ENCODE measurements at places on chromosomes 6 and 20.

DNA sequence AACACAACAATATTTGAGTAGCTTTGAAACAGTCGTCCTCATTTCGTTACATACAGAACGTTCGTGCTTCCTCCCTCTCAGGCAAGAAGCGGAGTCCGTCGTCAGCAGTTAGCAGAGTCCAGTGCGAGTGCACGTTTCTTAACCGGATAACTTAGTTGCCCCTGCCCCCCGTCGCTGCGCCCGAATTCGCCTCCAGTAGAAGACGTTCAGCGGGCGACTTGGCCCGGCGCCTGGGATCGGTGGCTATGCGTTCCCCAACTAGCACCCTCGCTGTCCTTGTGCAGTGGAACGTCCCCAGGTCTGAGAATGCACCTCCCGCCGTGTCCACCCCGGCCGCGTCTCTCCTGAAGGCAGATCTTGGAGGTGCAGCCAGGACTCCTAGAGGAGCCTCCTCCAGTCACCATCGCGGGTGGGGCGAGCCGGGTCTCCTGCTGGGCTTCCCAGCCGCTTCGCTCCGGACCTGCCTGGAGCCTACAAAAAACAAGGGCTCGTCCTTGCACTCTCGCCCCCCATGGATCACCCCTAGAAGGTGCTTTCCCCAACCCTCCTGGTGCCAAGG lies 910 bp upstream of the PCSK2 start:
- DNase-seq: no peak

DNA sequence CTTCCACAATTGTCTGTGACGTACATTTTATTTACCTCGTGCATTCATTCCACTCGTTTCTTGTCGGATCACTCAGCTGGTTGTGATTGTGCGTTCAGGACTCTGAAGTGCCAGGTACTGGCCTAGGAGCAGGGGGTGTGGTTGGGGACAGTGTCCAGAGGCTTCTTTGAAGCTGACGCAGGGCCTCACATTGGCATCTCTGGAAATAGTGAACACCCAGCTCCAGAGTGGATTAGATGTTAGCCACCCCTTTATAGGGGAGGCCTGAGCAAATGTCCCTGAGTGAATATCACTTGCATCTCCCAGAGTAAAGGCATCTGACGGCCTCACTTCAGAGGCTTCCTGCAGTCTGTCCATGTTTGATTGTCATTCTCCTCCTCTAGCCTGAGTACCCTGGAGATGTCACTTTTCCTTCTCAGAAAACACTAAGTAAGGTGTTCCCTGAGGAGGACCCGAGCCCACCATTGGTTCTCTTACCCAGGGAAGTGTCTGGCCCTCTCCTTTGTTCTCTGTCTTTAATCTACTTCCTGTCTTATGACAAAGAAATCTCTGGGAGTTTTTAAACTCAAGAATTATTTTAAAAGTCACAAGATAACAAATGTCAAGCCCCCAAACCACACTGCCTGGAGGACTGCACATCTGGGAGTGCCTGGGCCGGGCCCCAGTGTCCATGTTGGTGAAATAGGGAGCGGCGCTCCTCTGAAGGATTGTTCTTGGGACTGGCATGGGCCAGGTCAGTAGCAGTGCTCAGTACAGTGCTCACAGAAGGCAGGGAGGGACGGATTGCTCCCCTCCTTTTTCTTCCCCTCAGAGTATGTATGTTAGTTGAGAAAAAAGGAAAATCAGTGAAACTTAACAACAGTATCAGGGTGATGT lies 10.8 kb downstream of the STX16 start:
- no peak for DNase-seq

DNA sequence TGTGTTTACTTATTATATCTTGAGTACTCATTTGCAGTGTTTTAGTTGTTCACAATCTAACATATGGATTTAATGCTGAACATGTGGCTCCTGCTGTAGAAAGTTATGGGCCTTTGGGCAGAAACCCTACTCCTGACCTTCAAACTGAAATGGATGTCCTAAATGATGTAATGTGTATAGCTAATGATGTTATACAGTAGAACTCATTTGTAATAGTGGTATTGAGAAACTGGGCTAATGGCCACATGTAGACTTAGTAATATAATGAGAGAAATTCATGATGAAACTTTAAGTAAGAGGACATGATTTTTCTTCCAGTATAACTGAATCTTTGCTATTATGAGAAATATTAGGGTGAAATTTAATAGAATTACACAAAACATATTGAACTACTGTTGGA lies 121.3 kb upstream of the PTPRK start:
- DNase-seq: no peak

- DNase-seq: no peak
Observed at GRCh38 chr20:38049800-38050199, 16.3 kb downstream of the RPRD1B start.

- no peak for DNase-seq
Observed at GRCh38 chr6:11758878-11759277, 19.7 kb downstream of the ADTRP start.

DNA sequence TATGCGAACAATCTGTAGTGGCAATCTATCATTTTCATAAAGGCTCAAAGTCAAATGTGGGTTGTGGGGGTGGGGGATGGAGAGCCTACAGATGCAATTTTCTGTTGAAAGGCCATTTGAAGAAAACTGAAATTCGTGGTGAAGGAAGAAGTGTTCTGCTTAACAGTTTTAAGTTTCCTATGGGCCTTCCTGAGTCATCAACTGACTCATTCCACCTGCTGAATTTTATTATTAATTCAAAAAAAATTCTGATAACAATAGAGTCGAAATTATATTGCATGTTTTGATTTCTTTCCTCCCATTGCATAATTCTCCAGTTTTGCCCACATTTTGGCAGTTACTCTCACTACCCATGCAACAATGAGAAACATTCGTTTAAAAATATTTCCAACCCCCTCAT lies 622.3 kb upstream of the ARID1B start:
- no peak for DNase-seq

DNA sequence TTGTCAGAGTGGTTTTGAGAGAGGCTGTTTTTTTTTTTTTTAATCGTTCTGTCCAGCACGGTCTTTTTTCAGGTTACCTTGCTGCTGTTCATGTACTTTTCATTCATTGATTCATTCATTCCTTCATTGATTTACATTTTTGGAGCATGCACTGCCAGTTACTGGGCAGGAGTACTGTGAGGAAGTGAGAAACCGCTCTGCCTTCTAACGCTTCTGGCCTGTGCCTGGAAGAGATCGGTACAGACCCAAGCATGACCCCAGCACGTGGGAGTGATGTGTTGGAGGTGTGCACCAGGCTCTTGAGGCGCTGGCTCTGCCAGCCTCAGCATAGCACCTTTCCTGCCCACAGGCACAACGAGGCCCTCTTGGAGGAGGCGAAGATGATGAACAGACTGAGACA lies 9.1 kb downstream of the RIPK1 start:
- no peak for DNase-seq

GRCh38 chr6:148711833-148712654 lies 34.8 kb upstream of the UST start:
- no peak for DNase-seq

DNA sequence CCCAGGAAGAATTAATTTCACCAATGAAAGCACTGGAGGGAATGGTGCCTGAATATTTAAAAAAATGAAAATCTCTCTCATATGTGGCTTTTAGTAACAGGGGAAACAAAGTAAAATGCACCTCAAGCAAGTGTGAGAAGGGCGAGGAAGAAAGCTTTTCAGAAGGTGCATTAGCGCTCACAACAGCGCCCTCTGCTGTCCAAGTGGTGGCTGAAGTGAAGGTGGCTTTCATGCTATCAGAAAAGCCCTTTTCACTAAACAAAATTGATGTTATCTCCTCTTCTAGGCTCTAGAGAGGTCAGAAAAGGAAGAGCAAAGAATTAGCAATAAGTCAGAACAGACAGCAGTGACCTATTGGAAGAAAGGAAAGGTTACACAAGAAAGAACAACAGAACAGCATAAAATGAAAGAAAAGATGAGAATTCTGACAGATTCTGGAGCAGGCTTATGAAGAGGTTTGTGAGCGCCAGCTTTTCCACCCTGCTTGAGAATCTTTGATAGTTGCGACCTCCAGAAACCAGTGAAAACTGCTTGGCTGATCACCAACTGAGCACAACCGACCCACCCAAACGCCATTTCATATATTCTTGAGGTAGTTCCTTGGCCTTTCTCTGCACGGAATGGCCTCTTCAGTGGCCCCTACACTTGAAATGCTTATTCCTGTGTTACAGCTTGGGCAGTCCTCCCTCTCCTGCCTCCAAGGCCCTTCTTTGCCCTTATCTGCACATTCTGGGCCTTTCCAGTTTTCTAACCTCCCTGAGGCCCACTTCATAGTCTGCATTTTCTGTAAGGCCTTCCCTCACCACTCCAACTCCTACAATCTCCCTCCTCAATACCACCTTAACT lies 45.3 kb downstream of the SMLR1 start:
- DNase-seq: peak; percentile 63

GRCh38 chr6:120826253-120826652 lies 508.0 kb downstream of the TBC1D32 start:
- no peak for DNase-seq
